ENCODE measurements at places on chromosomes 5 and 9. TPM values are rescaled to one million over a fixed set of nuclear protein-coding genes. Genes with fewer than 3 reads are reported as not detected.

GRCh38 chr9:126836216-126836615 lies 24.2 kb upstream of the ZBTB34 start:
- no peak for DNase-seq

DNA sequence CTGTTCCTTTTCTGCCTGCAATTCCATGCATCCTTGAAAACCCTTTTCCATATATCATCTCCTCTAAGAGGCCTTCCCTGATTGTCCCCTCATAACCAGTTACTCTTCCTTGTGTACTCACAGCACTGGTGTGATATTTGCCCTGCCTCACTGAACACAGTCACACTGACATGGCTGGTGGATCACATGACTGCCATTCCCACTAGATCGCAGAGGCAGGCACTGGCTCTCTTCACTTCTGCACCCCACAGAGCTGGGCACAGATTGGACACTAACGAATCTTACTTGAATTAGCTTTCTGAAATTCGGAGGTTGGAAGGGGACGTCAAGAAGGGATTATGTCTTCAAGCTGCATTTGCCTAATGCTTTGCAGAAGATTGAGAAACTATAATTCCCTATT lies 208.0 kb downstream of the PAPPA start:
- DNase-seq = no peak

GRCh38 chr5:14190194-14191164 lies 47.3 kb downstream of the TRIO start:
- peak; percentile 99 for DNase-seq

GRCh38 chr9:109319626-109320241 lies 1.1 kb downstream of the EPB41L4B start:
- DNase-seq = no peak

LOX gene
- total RNA-seq = 277 TPM

CCDC183 gene
- total RNA-seq = not detected

GRCh38 chr5:78907255-78907891 lies 77.7 kb downstream of the ARSB start:
- peak; percentile 99 for DNase-seq

GAS1 gene
- total RNA-seq = 3.1 TPM

SLC36A3 gene
- not detected for total RNA-seq

- no peak for DNase-seq
These were observed 210.8 kb downstream of the TRIO start for GRCh38 chr5:14353726-14354474.

- peak; percentile 36 for DNase-seq
These were observed 25.7 kb upstream of the EEIG1 start for GRCh38 chr9:128006332-128006996.

DNA sequence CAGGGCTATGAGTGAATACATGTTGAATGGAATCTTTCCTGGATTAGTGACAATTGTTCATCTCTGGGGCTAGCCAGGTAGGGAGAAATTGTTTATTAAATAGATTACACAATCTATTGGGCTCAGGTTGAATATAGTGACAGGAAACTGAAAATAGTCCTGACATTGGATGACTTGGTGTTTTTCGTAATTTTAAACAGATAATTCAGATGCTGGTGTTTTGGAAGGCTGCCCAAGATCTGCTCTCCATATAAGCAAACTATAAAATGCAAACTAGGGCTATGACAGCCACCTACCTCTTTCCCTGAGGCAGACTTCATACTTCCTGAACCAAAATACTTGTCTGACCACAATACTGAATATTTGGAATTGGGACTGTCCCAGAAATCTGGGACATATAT lies 99.1 kb downstream of the ENC1 start:
- DNase-seq = peak; percentile 54

GRCh38 chr9:78292026-78292425 lies 4.9 kb upstream of the PSAT1 start:
- DNase-seq = no peak

DNA sequence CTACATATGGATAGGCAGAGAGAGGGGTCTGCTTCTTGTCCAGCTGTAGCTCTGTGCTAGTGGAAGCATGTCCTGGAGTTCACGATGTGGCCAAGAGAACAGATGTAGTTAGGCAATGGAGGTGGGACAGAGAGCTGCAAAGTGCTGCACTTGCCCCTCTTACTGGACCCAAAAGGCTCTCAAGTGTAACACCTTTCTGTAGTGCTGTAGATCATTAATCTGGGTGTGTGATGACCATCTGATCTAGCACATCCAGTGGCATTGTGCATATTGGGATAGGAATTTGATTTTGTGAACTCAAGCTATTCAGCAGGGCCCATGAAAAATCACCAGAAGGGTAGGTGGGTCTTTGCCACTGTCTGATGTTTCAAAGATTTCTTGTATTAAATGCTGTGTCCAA lies 151.4 kb downstream of the KDM4C start:
- no peak for DNase-seq

DNA sequence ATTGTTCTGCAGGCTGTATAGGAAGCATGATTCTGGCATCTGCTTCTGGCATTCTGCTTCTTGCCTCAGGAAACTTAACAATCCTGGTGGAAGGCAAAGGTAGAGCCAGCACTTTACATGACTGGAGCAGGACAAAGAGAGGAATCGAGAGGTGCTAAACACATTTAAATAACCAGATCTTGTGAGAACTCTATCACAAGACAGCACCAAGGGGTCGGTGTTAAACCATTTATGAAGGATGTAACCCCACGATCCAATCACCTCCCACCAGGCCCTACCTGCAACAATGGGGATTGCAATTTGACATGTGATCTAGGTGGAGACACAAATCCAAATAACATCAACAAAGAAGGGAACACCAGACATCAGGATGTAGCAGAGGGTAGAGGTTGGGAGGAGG lies 221.5 kb downstream of the CDH12 start:
- DNase-seq = no peak

DNA sequence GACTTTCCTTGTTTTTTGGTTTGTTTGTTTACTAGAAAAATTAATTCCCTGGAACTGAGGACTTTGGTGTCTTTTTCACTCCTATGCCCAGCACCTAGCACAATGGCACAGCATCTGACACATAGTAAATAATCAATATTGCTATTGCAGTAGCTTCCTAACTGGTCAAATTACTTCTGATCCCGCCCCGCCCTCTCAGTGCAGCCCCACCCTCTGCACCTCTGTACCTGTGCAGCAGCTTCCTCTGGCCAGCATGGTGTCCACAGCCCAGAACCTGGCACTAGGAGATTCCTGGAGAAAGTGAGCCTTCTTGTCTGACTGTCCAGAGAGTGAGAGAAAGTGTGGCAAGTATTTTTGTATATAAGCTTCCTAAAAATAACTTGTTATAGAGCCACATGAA lies 343.2 kb downstream of the ZNF608 start:
- no peak for DNase-seq

TNFSF8 gene
- total RNA-seq = not detected

DNA sequence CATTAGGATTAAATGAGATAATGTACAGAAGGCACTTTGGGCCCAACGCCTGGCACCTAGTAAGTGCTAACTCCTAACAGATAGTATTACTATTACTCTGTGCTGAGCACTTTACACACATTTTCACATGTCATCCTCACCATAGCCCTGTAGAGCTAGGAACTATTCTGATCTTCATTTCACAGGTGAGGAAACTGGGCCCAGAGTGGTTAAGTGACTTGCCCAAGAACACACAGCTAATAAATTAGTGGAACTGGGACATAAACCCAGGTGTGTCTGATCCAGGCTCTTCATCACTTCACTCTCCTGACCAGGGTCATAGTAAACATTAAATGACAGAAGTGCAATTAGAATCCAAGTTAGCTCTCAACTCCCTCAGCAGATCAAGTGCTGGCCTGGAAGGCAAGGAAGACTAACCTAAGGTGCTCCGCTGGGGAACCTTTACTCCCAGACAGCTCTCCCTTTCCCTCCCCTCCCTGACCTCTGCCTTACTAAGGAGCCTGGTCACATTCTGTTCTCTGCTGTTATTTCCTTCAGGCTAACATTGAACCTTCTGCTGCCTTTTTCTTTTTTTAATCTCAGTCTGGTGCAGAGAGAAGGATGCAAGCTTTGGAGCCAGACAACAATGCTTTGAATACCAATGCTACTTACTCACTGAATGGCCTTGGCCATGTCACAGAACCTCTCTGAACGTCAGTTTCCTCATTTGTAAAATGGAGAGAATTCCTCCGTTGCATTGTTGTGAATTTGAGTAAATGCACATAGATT lies 4.1 kb upstream of the ADRA1B start:
- peak; percentile 65 for DNase-seq

DNA sequence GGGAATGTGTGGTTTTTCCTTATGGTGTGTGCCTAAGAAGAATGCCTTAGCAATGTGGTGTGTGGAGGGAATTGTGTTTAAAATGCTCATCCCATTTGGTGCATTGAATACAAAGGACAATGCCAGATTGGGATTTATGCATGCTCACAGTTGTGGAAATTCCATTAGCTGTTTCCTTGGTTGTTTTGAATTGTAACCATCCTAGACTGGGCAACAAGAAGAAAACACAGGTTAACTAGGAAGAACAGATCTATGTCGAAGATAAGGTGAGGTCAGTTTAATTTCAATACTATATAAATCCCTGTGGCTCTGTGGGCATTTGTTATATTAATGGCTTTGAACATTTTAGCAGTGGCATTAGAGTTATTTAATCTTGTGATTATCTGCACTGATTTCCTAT lies 266.8 kb downstream of the MAT2B start:
- DNase-seq = no peak

DNA sequence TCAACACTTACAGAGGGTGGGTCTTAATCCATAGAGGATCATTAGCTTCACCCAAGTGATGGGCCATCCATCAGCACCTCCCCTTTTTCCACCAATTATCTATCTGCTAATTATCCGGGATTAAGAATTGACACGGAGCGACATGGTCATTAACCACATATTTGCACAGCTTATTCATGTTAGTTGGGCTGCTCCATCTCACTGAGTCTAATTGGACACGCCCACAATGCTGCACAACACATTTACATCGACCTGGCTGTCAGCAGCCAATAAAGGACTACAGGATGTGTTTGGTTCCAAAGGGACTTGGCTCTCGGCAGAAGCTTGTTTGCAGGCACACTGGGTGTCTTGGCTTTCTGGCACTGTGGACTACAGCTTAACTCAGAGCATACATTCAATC lies 21.6 kb downstream of the FOXE1 start:
- DNase-seq = no peak

F12 gene
- total RNA-seq = 0.56 TPM

- DNase-seq = no peak
These were observed 124.7 kb downstream of the GABBR2 start for GRCh38 chr9:98584059-98584458.

GRCh38 chr5:149748471-149749094 lies 18.5 kb downstream of the PPARGC1B start:
- DNase-seq = no peak

TERT gene
- total RNA-seq = not detected

GPR21 gene
- total RNA-seq = 0.28 TPM

DNA sequence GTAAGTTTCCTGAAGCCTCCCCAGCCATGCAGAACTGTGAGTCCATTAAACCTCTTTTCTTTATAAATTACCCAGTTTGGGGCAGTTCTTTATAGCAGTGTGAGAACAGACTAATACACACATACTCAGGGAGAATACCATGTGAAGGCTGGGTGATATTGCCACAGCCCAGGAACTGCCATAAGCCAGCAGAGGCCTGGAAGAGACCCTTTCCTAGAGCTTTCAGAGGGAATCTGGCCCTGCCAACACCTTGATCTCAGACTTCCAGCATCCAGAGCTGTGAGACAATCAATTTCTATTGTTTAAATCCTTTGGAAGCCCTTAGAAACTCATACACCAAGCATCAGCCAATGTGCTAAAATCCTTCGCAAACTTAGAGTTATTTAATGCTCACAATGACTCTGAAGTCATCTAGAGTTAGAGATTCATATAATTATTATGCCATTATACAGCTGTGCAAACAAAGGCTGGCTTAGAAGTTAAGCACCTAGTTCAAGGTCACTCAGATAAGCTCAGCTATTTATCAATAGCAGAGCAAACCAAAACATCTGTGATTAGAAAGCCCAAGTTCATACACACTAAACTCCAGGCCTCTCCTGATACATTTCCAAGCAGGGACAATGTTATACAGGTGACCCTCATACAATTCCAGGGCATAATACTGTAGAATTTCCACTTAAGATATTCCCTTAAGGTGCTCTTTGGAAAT lies 531.8 kb upstream of the DAP start:
- DNase-seq = no peak
